ENCODE measurements at places on chromosomes 2 and 18. TPM values are rescaled to one million over a fixed set of nuclear protein-coding genes. Genes with fewer than 3 reads are reported as not detected.

MARCHF4 gene
- not detected for total RNA-seq

SPTBN1 gene
- 177 TPM for total RNA-seq

EPAS1 gene
- total RNA-seq, result 1.1 TPM

GALNT3 gene
- total RNA-seq, result 3.2 TPM

CCDC74B gene
- not detected for total RNA-seq

CFC1 gene
- total RNA-seq, result not detected

IL18RAP gene
- total RNA-seq, result 1.8 TPM

NABP1 gene
- 38.0 TPM for total RNA-seq

RAX gene
- total RNA-seq, result not detected

NEB gene
- total RNA-seq, result 1.7 TPM

MXD1 gene
- total RNA-seq, result 15.8 TPM

ST8SIA3 gene
- total RNA-seq, result not detected

PCARE gene
- total RNA-seq, result not detected

BCL11A gene
- total RNA-seq, result 10.1 TPM

LOXHD1 gene
- 0.08 TPM for total RNA-seq

ZRANB3 gene
- 6.8 TPM for total RNA-seq

SPHKAP gene
- not detected for total RNA-seq

PLGLB2 gene
- 3.1 TPM for total RNA-seq

EXOC6B gene
- total RNA-seq, result 19.5 TPM

ACTG2 gene
- total RNA-seq, result not detected

PRSS56 gene
- not detected for total RNA-seq

SNTG2 gene
- 8.8 TPM for total RNA-seq

CRYGC gene
- total RNA-seq, result not detected

CHRNG gene
- total RNA-seq, result not detected

CHMP1B gene
- 52.6 TPM for total RNA-seq

SPP2 gene
- total RNA-seq, result not detected

RNF152 gene
- 0.19 TPM for total RNA-seq

ZSWIM2 gene
- total RNA-seq, result not detected

MATN3 gene
- not detected for total RNA-seq

ANKAR gene
- 13.0 TPM for total RNA-seq

SCG2 gene
- total RNA-seq, result not detected

ZNF521 gene
- total RNA-seq, result 0.62 TPM

CLEC4F gene
- not detected for total RNA-seq

NRP2 gene
- 1.1 TPM for total RNA-seq

SERPINB11 gene
- not detected for total RNA-seq

DNAH6 gene
- total RNA-seq, result 1.5 TPM

AKAIN1 gene
- total RNA-seq, result not detected

PAX3 gene
- not detected for total RNA-seq

MEP1B gene
- total RNA-seq, result 0.30 TPM

PTPRN gene
- total RNA-seq, result not detected

PPP4R1 gene
- total RNA-seq, result 33.4 TPM

GPBAR1 gene
- total RNA-seq, result 1.1 TPM

GPN1 gene
- total RNA-seq, result 27.1 TPM

All from naive thymus-derived CD8-positive, alpha-beta T cell (primary cell).